ENCODE measurements at places on chromosomes 11 and 22.

DNA sequence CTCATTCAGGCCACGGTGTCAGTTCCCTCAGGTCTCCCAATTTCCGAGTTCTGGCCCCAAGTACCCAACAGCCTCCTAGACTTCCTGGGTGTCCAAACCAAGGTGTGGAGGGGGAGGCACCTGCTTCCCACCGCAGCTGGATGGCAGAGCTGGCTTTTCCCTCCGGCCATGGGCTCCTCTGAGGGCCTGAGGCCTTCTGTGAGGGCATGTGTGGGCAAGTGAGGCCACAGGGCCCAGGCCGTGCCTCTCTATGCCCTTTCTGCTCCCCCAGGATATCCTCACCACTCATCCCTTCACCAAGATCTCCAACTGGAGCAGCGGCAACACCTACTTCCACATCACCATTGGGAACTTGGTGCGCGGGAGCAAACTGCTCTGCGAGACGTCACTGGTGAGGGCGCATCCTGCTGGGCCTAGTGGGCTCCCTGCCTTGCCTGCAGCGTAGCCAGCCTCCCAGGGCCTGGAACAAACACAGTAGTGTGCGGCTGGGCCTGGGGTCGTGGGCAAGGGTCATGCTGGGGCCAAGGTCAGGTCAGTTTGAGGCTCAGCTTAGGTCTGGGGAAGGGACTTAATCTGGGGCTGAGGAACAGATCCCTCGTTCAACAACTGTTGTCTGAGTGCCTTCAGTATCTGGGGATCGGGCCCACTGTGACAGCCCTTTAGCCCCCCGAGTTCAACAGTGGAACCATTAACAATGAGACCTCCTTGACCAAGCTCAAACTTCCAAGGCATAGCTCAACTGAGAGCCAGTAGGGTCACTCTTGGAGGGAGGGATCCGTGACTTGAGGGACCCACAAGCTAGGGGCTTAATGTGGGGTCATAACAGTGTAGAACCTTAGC lies 85.8 kb downstream of the MYO7A start:
- no peak for DNase-seq

GRCh38 chr11:80960381-80961029 lies 1519.7 kb upstream of the TENM4 start:
- no peak for DNase-seq

GRCh38 chr11:88383447-88383846 lies 45.9 kb upstream of the CTSC start:
- no peak for DNase-seq

DNA sequence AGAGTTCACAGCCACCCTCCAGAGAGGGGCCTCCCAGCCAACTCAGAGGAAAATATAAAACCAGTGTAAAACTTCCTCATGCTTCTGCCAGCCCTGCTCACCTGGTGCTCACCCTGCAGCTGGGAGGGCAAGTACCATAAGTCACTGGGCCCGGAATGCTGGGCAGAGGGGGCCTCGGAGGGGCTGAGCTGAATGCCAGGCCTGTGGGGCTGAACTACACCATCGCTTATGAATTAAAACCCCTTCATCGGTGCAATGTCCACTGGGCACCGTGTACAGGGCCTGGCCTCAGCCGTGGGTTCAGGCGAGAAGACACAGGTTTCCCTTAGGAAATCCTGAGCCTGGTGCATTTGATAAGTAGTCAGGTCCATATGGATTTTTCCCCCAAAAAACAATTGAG lies 828.6 kb downstream of the TBC1D22A start:
- DNase-seq, result no peak

GRCh38 chr11:121512468-121513465 lies 60.0 kb upstream of the SORL1-AS1 start:
- no peak for DNase-seq
